ENCODE measurements at places on chromosomes 5 and 9.
A peak's percentile ranks its signal among the peaks of the same experiment; 100 is the strongest.

GRCh38 chr9:111783424-111783823, 11.3 kb downstream of the SHOC1 start:
- no peak for DNase-seq

DNA sequence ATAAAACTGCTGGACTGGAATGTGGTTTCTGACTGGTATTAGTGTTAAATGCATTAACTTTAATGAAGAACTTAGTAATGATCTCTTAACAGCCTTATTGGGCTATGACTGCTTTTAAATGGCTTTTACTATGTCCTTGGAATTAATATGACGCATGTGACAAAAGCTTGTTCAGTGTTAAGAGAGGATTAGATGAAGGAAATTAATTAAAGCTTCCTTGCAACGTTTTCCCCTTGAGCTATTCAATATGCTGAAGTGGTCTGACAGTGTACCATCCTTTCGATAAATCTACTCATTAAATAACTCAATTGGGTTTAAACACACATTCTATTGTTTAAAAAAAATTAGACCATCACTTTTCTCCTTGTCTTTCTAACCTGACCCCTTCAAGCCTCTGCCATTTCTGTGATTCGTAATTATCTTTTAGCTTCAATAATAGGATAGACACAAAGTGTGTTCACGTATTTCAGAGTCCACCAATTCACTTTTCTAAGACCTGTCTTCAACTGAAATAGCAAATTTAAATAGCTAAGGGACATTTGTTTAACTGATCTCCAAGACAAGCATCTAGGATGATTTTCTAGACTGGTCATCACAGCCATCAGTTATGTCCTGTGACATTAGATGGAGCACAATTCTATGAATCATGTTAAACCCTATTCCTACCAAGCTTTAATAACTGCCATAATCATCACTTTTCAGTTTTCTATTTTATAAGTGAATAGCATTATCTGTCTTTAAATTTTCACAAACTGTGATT, 1258.0 kb upstream of the CDH9 start:
- no peak for DNase-seq

DNA sequence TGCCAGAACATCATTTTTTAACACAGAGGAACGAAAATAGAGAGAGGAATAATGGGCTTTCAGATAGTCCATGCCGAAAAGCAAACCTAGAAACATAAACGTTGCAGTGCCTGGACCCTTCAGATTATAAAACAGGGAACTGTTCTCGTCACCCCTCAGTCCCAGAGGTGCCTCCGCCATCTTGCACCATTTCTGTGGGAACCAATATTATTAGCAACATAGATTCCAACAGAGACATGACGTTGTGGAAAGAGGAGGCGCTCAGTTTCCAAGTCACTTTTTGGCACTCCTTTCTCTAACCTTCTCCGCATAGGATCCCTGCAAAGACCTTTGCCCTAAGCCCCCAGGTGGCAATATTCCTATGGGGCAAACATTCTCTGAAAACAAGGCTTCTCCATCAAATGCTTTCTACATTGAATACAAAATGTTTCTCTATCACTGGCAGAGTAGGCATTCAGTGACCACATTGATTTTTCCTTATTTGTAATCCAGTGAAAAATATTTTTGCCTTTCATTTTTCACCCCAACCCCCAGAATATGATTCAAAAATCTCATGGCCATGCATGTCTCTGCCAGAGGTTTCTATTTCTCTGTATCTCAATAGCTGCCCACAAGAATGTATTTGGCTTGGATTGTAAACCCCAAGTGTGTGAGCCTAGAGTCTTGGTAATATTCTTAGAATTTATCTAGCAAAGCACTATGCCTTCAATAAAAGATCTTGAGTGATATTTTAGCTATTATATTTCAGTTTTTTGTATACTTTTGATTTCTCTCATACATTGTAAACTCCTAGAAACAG, 500.8 kb upstream of the WWC1 start:
- DNase-seq: no peak

GRCh38 chr5:145473042-145473642, 362.0 kb downstream of the PRELID2 start:
- DNase-seq: no peak

GRCh38 chr9:3444016-3444415, 81.8 kb downstream of the RFX3 start:
- no peak for DNase-seq

- DNase-seq: no peak
Measured at GRCh38 chr5:26492906-26493459, 545.4 kb downstream of the CDH9 start.

- no peak for DNase-seq
Measured at GRCh38 chr9:112898872-112899311, 8.2 kb upstream of the SLC46A2 start.

DNA sequence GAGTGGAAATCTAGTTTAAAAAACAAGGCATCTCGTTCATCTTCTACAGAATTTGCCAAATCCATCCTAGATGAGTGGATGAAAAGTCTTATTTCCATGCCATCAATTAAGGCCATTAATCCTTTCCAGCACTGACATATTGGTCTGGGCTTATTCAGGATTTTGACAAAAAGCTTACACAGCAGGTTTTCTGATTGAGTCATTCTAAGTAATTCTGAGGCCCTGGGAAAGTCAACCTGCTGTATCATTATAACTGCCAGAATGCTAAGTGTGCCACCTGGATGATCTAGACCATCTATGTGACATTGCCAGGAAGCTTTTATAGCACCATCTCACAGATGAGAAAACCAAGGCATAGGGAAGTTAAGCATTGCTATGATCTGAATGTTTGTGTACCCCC, 132.1 kb upstream of the MAP3K1 start:
- DNase-seq: no peak

DNA sequence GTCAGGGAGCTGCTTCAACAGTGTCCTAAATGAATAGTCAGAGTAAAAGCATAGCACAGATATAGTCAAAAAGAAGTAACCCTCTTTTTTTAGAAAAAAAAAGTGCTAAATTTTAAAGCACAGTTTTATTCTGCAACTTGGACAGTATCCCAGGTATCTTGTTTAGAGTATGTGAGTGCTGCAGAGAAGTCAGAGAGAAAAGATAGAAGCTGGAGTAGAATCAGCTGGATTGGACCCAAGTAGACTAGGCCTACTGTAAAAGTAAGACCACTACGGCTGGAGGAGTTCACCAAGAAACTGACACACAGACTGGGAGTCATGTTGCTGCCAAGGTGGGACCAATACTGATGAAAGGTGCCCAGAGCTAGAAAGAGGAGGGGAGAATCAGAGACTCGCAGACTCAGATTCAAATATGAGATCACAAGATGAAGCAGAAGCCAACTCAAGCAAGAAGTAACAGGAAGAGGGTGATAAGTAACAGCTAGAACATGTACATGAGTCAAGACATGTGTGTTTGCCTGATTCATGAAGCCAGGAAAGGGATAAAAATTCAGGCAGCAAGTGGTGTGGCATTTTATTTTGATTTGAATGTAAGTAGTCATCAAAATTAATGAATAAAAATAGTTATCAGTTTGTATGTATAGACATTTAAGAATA, 25.6 kb upstream of the TUSC1 start:
- no peak for DNase-seq

DNA sequence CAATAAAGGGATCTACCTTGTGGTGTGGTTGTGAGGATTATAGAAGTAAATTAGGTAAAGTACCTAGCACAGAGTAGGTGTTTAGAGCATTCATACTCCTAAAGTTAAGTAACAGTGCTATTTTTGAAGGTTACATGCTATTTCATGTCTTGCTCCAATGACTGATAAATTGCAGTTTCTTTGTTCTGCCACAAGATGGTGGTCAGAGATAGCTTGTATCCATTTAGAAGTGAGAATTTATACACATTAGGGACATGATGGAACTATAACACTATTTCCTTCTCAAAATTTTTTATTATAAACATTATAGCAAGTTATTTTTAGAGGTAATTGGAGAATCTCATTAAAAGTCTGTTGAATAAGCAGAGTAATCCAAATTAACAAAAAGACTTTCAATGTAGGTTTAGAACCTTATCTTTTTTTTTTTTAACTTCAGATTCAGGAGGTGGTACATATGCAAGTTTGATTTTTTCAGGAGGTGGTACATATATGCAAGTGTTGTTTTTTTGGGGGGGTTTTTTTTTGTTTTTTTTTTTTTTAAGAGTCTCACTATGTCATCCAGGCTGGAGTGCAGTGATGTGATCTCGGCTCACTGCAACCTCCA, 17.1 kb downstream of the MTREX start:
- peak; percentile 54 for DNase-seq

GRCh38 chr5:67257077-67257476, 60.5 kb upstream of the CD180 start:
- no peak for DNase-seq

DNA sequence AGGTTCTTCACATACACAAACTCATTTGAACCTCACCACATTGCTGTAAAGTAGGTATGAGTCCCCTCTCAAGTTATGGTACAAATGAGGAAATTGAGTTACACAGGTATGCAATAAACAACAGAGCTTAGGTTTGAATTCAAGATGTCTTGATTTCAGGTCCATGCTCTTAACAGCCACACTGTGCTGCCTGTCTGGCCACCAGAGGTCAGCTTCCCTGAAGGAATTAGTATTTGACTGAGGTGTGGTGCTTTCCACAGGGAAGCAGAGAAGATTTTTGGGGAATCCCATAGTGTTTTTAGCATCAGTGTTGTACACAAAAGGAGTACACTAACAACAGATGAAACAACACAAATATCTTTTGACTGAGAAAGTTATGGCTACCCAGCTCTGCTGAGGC, 94.4 kb upstream of the ITGA1 start:
- peak; percentile 49 for DNase-seq

DNA sequence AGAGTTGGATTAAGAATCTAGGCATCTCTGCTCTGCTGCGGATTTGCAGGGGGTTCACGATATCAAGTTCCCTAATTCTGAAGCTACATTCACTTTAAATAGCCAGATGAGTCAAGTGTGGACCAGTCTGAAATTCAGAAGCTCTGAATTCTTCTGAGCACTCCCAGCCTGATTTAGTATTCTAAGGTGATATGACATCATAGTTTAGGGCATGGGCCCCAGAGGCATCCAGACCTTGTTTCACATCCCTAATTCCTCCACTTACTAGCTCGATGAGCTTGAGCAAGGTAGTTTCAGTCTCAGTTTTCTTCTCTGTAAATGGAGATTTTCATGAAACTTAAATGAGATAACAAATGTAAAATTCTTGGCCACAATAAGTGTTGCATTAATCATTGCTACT, 65.2 kb downstream of the TMEM167A start:
- no peak for DNase-seq

- DNase-seq: no peak
Measured at GRCh38 chr5:146690880-146691355, 174.9 kb upstream of the GPR151 start.

GRCh38 chr5:7565559-7565958, 169.6 kb downstream of the ADCY2 start:
- no peak for DNase-seq

- no peak for DNase-seq
Measured at GRCh38 chr5:157618191-157618765, 34.0 kb downstream of the SOX30 start.

GRCh38 chr5:149800633-149801032, 70.5 kb downstream of the PPARGC1B start:
- DNase-seq: no peak

- peak; percentile 78 for DNase-seq
Measured at GRCh38 chr9:130433168-130433946, 11.4 kb upstream of the ASS1 start.

GRCh38 chr5:167602067-167602466, 689.4 kb upstream of the WWC1 start:
- DNase-seq: no peak

- DNase-seq: no peak
Measured at GRCh38 chr5:135811007-135811406, 23.5 kb upstream of the SLC25A48 start.

DNA sequence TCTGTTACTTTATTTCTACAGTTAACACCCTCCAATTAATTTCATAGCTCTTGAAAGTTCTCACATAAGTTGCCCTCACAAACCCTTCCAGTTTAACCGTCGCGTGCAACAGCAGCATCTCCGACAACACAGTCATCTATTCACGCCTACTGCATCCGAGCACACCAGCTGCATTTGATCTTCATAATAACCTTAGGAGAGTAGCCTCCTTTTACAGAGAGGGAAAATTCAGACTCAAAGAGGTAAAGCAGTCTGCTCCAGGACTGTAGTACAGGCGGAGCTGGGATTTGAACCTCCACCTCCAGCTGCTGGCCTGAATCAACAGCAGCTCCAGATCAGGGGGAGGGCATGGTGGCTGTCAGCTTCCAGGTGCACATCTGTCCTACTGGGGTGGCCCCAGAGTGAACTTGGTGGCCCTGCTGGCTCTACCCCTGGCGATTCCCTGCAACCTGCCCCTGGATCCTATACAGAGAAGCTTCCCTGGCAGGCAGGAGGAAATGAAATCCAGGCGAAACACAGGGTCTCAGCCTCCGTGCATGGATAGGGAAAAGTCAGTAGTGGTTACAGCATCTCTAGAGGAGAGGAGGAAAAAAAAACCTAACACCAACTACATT, 71.6 kb upstream of the UNC5A start:
- DNase-seq: no peak

DNA sequence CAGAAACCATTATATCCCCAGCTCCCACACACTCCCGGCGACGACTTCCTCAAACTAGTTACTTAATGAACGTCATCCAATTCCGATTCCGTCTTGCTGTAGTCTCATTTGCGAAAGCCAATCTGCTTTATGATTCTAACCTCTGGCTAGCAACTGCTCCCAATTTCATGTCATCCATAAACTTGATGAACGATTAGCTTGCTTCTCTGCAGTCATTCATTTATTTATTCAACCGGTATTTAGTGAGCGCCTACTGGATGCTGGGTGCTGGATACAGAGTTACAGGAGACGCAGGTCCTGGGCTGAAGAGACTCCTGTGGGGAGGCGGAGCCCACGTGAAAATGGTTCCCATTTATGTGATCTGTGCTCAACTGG, 46.2 kb downstream of the TSPAN17 start:
- no peak for DNase-seq

DNA sequence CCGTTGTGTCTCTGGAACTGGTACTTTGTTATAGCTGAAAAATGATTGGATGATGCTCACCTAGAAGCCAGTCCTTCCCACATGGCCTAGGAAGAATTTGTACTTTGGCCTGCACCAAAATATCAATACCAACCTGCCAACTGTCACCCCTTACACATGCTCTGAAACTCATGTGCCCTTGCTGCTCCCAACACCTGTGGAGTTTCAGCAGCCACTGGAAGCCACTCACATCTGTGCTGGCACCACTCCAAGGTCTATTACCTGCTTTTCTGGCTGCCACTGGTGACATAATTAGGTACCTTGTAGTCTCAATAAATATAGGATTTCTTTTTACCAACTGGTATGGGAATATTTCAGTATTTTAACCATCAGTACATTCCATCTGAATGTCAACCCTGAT, 363.6 kb downstream of the SH3GL2 start:
- DNase-seq: no peak

- DNase-seq: no peak
Measured at GRCh38 chr5:107231191-107231590, 439.5 kb downstream of the EFNA5 start.

GRCh38 chr5:117131048-117131679, 556.5 kb upstream of the SEMA6A start:
- DNase-seq: no peak

Measured in RWPE1 (cell line).